ENCODE measurements at places on chromosomes 7 and 10.

GRCh38 chr7:30347226-30348082, 63.1 kb downstream of the ZNRF2 start:
- no peak for DNase-seq

DNA sequence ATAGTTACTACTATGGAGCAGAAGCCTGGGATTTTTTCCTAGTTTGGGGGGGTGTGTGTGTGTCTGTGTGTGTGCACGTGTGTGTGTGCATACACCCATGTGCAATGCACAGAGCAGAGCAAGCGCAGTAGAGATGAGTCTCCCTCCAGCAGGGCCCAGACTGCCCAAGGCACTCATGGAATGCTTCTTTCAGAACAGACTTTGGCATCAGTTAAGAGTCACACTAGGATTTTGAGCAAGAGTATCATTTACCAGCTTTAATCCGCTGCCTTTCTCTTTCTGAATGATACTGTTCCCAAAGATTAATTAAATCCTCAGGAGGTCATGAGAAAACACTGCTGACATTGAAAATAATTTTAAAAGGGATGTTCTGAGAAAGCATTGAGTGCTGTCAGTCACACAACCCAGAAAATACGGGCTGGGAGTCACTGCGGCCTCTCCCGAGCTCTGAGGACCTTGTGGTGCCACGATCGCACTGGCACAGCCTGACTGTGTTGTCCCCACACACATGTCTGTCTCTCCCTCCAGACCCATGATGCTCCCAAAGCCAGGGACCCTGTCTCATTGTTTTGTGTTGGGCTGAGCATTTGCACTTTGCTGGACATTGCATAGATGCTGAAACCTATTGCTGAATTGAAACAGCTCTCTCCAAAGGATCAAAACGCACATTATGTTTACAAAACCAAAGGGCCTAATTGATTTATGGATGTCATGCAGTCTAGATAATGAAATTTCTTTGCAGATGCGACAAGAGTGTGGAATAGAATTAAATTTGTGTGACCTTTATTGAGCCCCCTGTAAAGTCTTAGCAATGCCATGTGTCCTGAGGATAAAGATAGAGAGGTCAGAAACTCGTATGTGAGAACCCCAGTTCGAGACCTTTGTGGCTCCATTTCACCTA, 54.7 kb upstream of the FIGNL1 start:
- no peak for DNase-seq

GRCh38 chr10:13515467-13515866, 13.3 kb downstream of the BEND7 start:
- no peak for DNase-seq

- DNase-seq: no peak
These were observed 67.5 kb downstream of the PARP12 start for GRCh38 chr7:139995017-139995915.

- no peak for DNase-seq
These were observed 45.2 kb upstream of the NPFFR1 start for GRCh38 chr10:70328967-70329366.

DNA sequence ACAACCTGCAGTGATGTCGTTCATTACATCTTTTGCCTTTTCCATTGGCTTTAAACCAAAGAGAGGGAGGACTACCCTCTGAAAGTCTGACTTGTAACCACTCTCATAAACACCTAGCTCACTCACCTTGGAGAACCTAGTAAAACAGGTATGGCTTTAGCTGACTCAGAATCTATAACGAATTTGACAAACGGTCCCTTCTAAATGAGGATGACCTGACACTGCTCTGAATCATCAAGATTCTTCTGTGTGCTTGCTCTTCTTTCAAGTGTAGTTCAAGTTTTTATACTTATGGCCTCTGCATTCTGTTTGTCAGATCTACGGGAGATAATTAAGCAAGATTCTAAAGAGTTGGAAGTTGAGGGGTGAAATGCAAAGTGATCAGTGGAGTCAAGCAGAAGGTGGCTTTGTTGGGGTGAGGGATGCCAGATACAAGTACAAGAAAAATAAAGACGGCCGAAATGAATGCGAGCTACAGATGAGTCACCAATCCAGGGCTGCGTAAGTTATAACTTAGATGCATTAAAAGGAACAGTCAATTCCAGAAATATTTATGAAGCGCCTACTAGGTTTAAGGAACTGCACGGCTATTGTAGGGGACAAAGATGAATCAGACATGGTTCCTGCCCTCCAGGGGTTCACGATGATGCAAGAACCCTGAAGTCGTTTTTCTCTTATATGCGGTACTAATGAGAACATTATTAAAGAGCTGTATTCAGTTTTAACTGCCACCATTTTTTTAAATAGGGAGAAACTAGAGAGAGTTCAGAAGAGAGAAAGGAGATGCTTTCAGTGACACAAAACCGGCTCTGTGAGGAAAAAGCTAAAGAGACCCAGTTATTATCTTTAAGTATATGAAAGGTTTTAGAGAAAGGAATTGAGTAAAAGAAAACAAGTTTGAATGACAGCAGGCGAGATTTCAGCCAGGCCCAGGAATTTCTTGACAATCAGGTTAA, 6.5 kb downstream of the HIPK2 start:
- no peak for DNase-seq

DNA sequence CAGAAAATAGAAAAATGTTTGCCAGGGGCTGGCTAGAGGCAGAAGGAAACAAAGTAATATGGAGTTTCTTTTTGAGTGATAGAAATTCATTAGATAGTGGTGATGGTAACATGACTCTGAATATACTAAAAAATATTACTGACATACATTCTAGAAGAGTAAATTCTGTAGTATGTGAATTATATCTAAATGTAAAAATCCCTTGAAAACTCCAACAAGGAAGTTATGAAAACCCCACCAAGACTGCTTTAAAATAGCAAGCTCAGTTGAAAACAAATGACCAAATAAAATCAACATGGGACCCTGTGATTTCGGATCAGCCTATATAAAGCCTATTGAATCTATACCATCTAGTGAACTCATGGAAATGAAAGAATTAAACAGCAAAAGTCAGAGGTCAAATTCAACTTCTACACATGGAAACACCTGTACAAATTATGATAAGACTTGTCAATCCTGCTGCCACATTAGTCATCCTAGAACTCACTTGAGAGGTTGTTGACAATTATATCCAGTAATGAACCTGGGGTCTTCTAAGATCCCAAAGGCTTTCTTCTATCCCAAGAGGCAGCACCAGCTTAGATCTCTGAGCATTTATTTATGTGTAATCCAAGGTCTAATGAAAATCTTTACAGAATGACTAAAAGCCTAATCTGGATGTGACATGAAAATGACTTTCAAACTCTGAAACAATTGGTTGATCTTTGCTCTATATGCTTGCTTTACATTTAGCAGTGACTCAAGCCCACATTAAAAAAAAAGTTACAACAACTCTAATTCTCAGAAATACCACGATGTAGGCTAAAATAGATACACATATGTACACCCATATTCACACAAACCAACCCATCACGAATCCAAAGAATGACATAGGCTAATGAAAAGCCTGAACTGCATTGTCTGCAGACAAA, 59.3 kb downstream of the OSBPL3 start:
- no peak for DNase-seq

- DNase-seq: no peak
These were observed 156.3 kb upstream of the C7orf33 start for GRCh38 chr7:148434181-148434757.

Measured in kidney epithelial cell (primary cell).